Umbilical cord (tissue), 2 donors: ENCODE measurements at places on chromosomes 1 and 21. TPM values are rescaled to one million over a fixed set of nuclear protein-coding genes. Genes with fewer than 3 reads are reported as not detected.

Gene KAZN
- 9.4 TPM for total RNA-seq

Gene SPRR1A
- not detected for total RNA-seq

Gene S100A16
- total RNA-seq = 40.0 TPM

Gene GRHL3
- total RNA-seq = 28.4 TPM

Gene GPR161
- total RNA-seq = 20.0 TPM

Gene CD101
- 0.48 TPM for total RNA-seq

Gene KIF26B
- 43.1 TPM for total RNA-seq

Gene IL19
- total RNA-seq = not detected

Gene DMBX1
- 1.4 TPM for total RNA-seq

Gene FCGR1A
- total RNA-seq = 23.8 TPM

Gene ARPC5
- total RNA-seq = 125 TPM

Gene PGLYRP3
- total RNA-seq = not detected

Gene RXRG
- not detected for total RNA-seq

Gene SH2D1B
- total RNA-seq = not detected

Gene CROCC
- total RNA-seq = 17.3 TPM

Gene SLC41A1
- total RNA-seq = 7.7 TPM

Gene SPRR2G
- total RNA-seq = 11.3 TPM

Gene CCDC185
- not detected for total RNA-seq

Gene KCNJ6
- 1.4 TPM for total RNA-seq

Gene NR1I3
- 0.48 TPM for total RNA-seq

Gene ARHGAP30
- 4.6 TPM for total RNA-seq

Gene XPR1
- 11.6 TPM for total RNA-seq

Gene VAV3
- 1.9 TPM for total RNA-seq
